ENCODE measurements at places on chromosomes 2 and 18.

DNA sequence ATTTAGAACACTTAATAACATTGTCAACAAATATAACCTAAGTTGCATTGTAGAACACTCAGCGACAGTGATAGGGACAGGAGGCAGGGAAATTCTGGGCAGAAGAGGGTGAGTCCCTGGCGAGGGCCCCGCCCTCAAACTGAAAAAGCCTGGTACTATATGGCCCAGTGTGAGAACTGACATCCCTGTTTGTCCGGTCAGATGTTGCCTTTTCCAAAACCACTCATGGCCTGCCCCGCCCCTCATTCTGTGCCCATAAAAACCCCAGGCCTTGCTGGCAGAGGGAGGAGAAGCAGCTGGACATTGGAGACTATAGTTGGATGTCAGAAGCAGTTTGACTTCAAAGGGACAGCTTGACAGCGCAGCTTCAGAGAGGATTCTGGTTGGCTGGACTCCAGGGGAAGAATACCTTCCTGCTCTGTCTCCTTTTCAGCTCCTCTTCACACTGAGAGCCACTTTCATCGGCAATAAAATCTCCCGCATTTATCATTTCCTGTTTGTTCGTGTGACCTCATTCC is 47.0 kb downstream of the FAM117B start:
- DNase-seq, result no peak

DNA sequence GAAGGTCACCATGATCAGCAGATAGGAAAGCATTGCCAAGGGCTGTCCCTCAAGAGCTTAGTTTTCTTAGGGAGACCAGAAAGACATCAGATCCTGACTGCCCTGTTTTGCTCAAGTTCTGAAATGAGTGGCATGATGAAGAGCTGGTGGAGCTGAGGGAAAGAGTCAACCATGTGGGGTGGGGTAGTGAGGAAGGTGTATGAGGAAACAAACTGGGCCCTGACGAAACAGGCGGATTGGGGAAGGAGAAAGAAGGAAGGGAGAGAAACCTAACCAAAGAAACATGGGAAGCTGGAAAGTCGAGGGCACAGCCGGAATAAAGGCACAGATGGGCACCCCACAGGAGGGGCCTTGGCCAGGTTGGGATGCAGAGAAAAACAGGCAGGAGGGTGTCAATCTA is 8.0 kb downstream of the TGOLN2 start:
- no peak for DNase-seq

GRCh38 chr2:25294573-25295462 is 46.9 kb downstream of the DNMT3A start:
- DNase-seq, result peak; percentile 36

DNA sequence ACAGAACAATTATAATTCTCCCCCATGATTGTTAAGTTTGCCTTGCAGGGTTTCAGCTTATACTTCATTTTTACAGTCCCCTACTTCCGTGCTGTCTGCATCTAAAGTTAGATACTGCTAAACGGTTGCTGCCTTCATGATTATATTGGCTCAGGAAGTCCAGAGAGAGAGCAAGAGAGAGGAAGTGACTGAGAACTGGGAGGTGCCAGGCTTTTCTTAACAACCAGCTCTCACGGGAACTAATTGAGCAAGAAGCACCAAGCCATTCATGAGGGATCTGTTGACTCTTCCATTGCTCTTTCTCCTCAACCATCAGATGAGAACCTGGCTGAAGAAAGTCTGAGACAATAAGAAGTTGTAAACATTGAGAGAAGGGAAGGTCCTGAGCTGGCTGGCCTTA is 125.5 kb upstream of the SIX2 start:
- DNase-seq, result peak; percentile 63

DNA sequence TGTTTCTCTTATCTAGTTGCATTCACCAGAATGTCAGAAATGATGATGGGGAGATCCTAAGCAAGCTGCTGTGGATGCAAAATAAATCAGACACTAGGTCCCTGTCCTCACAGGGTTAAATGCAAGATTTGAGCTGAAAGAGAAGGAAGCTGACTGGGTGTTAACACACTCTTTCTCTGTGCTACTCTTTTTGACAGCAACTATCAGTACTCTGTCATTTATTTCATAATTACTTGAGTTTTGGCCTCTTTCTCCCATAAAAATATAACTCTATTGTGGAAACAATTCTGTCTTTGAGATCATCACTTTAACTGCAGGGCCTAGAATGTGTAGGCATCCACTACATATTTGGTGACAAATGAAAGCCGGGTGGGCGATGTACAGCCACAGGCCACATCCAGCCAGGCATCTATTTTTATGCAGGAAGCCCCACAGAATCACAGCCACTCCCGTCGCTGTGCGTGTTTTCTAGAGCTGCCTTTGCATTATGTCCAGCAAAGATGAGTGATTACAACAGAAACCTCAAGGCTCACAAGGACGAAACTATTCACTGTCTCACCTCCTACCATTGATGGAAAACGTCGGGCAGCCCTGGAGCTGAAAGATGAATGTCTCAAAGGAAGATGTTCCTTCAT is 849.0 kb downstream of the RNF144A start:
- DNase-seq, result no peak

- DNase-seq, result no peak
These were observed 229.8 kb downstream of the PIK3C3 start for GRCh38 chr18:42184685-42185477.

GRCh38 chr2:101433465-101433864 is 41.4 kb downstream of the RFX8 start:
- DNase-seq, result no peak

- no peak for DNase-seq
These were observed 15.1 kb upstream of the RTTN start for GRCh38 chr18:70220628-70221027.

DNA sequence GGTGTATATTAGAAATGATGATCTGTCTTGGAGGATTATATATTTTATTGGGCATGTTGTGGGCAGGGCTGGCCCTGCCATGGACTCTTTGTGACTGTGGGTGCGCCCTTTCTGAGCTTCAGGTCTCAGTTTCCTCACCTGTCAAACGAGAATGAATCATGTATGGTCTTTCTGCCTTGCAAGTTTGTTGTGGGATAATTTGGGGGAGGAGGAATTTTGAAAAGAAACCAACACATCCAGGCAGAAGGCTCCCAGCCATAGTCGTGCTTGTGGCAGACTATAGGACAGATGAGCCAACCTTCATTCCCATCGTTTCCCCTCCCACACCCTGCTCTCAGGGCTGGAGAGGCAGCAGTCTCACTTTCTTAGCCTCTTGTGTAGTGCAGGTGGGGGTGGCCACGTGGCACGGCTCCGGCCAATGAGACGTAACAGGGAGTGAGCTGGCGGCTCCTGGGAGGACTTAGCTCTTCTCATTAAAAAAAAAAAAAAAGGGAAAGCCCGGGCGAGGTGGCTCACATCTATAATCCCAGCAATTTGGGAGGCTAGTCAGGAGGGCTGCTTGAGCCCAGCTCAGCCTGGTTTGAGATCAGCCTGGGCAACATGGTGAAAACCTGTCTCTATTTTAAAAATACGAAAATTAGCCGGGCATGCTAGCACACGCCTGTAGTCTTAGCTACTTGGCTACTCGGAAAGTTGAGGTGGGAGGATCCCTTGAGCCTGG is 63.1 kb downstream of the RHOB start:
- DNase-seq, result no peak

DNA sequence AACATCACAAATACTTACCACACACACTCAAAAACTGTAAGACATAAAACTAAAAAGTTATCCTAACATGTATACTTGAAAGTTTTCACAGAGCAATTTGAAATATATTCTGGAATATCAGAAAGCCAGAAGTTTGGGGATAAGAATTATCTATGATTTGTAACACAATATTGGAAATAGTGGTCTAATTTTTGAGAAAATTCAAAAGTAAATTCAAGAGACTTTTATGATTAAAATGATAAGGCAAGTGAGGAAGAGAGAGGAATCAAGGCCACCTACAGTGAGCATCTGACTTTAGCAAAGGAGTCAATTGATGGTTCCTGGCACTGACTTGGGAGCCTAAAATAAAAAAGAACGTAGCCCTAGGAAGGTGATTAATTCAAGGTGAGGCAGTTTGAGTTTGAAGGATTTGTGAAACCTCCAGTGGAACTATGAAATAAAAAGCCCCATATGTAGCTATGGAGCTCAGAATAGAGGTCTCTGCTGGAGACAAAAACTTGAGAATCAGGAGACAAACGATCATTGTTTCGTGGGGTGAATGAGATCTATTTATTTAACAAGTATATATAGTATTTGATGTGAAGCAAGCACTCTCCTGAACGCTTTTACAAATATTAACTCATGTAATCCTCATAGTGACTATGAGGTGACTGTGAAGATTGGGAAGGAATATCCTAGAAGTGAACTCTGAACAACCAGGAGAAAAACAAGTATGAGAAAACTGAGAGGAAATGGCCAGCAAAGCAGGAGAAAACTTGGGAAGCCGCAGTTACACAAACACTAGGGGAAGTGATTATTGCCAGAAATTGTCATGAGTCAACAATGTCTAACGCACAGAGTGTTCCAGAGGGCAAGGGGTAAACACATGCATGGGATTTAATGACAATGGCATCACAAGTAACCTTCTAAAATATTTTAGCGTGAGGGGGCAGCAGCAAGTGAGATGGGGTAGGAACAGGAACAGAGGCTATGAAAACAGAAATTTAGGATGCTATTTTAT is 12.8 kb downstream of the TFPI start:
- DNase-seq, result peak; percentile 99

GRCh38 chr2:152263911-152264310 is 71.1 kb upstream of the FMNL2 start:
- DNase-seq, result no peak

DNA sequence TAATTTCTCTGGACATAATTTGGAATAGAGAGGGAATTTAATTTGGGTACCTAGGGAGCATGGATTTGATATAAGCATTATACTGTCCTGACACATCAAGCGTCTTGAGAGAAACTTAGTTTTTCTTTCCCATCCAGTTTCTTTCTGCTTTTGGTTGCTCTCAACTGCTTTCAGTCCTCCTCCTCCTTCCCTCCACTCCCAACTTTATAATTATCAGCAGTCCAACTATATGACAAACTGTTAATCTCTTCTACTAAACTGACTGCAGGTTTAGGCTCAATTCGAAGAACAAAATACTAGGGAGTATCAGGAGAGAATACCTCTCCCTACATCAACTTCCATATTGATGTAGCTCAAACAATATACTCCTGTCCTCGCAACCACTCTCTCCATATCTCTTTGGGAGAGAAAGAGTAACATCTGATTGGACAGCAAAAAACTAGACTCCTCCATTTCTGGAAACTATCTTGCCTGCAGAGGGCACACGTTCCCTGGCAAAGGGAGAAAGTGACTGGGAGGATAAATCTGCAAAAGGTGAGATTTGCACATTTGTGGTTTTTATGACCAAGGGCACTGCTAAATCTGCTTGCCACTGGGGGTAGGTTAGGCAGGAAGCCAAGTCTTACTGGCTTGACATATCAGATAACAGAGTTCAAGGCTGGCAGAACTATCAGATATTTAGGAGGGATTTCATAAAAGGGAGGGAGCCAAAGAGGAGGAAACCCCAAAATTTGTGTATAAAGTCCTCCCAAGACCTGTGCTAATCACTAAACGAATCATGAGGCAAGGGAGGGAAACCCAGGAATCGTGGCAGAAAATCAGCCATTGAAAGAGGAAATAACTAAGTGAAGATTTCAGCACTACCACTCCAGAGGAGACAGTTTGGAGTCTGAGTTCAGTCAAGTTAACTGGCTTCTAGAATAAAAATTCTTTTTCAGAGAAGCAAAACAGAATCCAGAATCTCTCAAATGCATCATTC is 40.0 kb downstream of the ICA1L start:
- peak; percentile 71 for DNase-seq

- DNase-seq, result peak; percentile 49
These were observed 74.3 kb downstream of the SNTG2 start for GRCh38 chr2:1024981-1025380.

GRCh38 chr2:4144731-4145130 is 441.4 kb downstream of the DCDC2C start:
- no peak for DNase-seq

DNA sequence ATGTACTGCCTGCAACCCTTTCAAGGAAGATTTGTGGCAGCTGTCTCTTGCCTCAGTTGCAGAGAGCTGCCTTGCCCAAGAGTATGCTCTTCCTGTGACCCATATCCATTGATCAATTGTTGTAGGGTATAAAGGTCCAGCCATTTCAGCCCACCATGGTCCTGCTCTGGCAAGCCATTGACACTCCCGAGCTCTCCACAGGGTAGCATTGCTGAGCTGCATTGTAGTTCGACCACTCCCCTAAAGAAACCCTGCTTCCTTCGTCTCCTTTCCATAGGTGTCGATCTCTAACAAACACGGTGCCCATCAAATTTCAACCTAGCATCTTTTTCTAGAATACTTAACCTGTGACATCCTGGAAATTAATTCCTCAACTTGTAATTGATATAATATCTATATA is 104.9 kb upstream of the NDUFV2 start:
- DNase-seq, result no peak

GRCh38 chr18:28175930-28176697 is 816 bp downstream of the CDH2 start:
- DNase-seq, result peak; percentile 44

- DNase-seq, result no peak
These were observed 4.6 kb downstream of the SIX2 start for GRCh38 chr2:45004562-45005191.

DNA sequence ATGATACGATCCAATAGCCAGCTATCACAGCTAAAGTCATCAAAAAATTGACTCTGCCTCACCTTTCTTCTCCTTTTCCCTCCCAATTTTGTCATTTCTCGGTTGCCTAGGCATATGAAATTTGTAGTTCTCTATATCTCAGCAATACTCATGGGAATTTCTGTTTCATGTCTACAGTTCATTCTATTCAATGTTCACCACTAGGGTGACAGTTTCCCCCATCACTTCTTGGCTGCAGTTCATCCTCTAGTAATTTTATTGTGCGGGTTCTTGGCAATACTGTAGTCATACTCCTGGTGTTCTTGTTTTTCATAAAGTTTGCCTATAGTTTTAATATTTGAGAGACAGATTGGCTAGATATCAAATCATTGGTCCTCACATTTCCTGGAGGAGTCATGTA is 872.2 kb upstream of the ID2 start:
- no peak for DNase-seq

- DNase-seq, result no peak
These were observed 117.2 kb downstream of the VAPA start for GRCh38 chr18:10030816-10031541.

GRCh38 chr2:73069041-73069854 is 2.3 kb downstream of the SFXN5 start:
- DNase-seq, result no peak

GRCh38 chr2:84807063-84807485 is 73.8 kb downstream of the TRABD2A start:
- peak; percentile 95 for DNase-seq

GRCh38 chr18:48616484-48617255 is 77.8 kb downstream of the CTIF start:
- DNase-seq, result no peak

- DNase-seq, result peak; percentile 52
These were observed 91.0 kb upstream of the NEUROD1 start for GRCh38 chr2:181771356-181771755.

- no peak for DNase-seq
These were observed 554.4 kb upstream of the LRRTM1 start for GRCh38 chr2:80858965-80859364.
